ENCODE measurements at places on chromosomes 5 and 9.

- no peak for DNase-seq
These were observed 15.0 kb downstream of the ABHD17B start for GRCh38 chr9:71895955-71896354.

DNA sequence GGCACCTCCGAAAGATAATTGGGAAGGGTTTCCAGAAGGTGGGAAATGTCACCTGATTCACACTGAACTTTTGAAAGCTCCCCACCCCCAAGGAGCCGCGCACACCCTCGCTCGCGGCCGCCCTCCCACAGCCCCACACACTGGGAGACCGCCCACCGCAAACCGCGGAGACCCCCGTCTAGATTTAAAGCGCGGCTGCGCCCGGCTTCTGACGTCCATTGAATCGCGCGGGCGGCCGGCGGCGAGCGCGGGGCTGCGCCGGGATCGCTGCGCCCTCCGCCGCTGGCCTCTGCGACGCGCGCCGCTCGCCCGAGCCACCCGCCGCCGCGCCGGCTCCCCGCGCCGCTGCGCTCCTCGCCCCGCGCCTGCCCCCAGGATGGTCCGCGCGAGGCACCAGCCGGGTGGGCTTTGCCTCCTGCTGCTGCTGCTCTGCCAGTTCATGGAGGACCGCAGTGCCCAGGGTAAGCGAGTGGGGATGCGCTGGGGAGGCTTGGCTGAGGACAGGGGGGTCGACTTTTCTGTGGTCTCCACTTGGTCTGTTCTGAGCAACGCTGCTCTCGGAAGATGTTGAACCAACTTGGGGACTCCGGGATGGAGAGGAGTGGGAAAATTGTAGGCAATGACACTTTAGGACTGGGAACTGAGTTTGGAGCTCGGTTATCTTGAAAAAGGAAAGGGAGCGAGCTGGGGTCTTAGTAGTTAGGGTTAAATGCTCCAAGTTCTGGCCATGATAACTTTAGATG, at the start of gene FST:
Gene FST (plus strand): TSS at position 214 of the 743 bp plus-strand sequence. CDS start 163 bp downstream, at position 377.
- DNase-seq = no peak

- DNase-seq = no peak
These were observed 17.6 kb upstream of the LCP2 start for GRCh38 chr5:170315154-170315553.

DNA sequence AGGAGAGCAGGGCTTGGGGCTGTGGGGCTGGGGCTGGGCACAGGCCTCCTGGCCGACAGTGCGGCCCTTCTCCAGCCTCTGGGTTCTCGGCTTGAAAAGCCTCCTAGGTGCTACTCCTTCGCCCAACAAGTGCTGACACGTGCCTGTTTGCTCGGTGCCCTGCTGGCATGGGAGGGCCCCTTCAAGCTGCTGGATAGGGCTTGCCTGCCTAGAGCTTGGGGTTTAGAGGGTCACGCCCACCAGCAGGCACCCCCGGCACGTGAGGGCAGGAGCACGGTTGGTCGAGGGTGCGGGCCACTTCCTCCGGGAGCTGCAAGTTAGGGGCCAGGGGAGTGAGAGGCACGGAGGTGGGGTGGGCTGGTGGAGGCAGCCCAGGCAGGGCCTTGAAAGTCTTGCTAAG, 106.2 kb downstream of the RXRA start:
- DNase-seq = no peak

- no peak for DNase-seq
These were observed 14.3 kb downstream of the AUH start for GRCh38 chr9:91347377-91347776.

DNA sequence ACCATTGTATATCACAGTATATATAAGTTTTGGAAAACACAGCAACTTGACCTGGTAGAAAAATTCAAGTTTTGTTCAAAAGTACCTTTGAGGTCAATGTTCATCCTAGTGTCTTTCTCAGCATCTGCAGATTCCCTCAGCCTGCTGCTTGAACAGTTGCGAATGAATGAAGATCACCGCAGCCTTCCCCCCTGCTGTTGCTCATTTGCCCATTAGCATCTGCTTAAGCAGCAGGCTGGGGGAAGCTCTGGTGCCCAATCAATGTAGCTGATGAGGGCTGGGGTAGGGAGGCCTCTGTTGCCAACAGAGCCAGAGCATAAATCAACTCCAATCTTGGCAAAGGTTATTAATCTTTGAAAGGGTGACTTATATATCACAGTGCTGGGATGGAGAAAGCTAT, 586.5 kb upstream of the PTPRD start:
- DNase-seq = no peak

DNA sequence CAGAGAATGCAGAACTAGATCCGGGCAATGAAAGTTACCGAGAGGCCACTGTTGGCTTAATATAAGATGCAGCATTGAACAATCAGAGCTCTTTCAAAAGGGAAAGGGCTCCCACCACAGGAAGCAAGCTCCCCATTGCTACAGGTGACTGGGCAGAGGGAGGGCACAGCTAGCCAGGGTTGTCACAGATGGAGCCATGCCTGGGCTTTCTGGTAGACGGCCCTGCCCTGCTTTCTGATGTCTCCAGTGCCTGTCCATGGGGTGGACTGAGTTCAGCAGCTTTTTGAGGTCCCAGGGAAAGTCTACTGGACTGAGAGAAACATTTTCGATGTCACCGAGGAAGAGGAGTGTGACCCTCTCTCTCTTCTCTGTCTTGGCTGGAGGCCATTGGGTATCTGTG, 14.1 kb downstream of the RGS3 start:
- no peak for DNase-seq

GRCh38 chr5:77218263-77218662, 7.8 kb downstream of the PDE8B start:
- DNase-seq = no peak

- no peak for DNase-seq
These were observed 1.3 kb downstream of the FGF1 start for GRCh38 chr5:142684508-142685041.

DNA sequence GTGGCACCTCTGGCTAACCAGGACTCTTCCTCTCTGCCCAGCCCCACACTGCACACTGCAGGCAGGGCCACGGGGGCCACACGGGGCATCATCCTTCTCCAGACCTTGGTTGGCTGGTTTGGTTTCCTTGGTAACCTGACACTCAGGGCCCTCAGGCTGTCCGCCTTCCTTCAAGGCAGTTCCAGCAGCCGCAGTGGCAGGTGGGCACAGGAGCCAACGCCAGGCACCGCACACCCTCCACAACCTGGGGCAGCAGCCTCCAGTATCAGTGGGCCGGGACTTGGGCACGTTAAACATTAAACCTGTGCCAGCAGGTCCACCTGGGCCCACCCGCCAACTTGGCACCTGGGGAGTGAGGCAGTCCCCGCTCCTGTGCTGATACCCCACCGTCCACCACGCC, 1.9 kb downstream of the NPDC1 start:
- DNase-seq = no peak

GRCh38 chr9:111131211-111131610, 92.9 kb upstream of the LPAR1 start:
- no peak for DNase-seq

DNA sequence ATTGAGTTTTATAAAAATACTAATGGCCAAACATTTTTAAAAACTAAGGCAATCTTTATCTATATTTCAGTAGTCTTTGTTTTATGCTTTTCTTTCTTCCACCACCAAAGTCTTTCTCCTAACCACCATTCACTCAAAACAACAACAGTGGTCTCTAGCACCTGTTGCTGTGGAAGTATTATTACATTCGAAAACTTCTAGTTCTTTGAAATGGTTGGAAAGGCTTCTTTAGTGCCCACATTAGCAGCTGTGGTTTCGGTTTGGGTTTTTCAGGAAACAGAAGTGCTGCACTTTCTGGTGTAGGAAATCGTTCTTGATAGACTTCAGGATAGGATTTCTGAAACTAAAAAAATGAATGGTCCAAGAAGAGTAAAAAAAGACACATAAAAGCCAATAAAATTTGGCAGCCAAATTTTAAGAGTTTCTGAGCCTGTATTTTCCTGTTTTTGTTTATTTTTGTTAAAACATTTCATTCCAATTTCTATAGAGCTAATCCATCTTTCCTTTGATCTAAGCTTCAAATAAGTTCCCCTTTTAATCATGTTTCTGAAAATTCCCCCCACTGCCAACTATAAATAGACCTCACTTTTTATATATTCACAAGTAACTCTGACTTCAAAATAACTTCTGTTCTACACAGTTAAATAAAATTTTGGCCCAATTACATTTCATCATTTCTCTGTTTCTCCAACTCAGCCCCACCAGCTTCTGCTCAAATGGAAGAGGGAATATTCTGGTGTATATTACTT, 102.2 kb downstream of the DEPDC1B start:
- no peak for DNase-seq

DNA sequence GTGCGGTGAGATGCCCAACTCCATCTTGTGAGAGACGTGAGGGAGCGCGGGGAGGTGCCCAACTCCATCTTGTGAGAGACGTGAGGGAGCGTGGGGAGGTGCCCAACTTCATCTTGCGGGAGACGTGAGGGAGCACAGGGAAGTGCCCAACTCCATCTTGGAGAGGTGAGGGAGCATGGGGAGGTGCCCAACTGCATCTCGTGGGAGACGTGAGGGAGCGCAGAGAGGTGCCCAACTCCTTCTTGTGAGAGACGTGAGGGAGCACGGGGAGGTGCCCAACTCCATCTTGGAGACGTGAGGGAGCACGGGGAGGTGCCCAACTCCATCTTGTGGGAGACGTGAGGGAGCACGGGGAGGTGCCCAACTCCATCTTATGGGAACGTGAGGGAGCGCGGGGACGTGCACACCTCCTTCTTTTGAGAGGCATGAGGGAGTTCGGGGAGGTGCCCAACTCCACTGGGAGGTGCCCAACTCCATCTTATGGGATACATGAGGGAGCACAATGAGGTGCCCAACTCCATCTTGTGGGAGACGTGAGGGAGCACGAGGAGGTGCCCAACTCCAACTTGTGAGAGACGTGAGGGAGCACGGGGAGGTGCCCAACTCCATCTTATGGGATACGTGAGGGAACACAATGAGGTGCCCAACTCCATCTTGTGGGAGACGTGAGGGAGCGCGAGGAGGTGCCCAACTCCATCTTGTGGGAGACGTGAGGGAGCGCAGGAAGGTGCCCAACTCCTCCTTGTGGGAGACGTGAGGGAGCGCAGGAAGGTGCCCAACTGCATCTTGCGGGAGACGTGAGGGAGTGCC, 235.4 kb downstream of the CACNA1B start:
- no peak for DNase-seq

- no peak for DNase-seq
These were observed 13.1 kb upstream of the DNAJB5 start for GRCh38 chr9:34976441-34976840.

DNA sequence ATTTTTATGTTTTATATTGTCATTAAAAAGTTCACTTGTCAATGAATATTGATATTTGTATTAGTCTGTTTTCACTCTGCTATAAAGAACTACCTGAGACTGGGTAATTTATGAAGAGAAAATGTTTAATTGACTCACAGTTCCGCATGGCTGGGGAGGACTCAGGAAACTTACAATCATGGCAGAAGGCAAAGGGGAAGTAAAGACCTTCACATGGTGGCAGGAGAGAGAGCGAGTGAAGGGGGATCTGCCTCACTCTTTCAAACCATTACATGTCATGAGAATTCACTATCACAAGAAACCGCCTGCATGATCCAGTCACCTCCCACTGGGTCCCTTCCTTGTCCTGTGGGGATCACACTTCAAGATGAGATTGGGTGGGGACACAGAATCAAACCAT, 27.4 kb downstream of the SRD5A1 start:
- no peak for DNase-seq

GRCh38 chr5:32597041-32597629, 11.8 kb downstream of the SUB1 start:
- no peak for DNase-seq

GRCh38 chr5:27191786-27192510, 153.6 kb upstream of the CDH9 start:
- DNase-seq = no peak

GRCh38 chr5:113574417-113574816, 60.9 kb downstream of the YTHDC2 start:
- no peak for DNase-seq

- DNase-seq = no peak
These were observed 4.5 kb downstream of the CCDC180 start for GRCh38 chr9:97311798-97312500.

DNA sequence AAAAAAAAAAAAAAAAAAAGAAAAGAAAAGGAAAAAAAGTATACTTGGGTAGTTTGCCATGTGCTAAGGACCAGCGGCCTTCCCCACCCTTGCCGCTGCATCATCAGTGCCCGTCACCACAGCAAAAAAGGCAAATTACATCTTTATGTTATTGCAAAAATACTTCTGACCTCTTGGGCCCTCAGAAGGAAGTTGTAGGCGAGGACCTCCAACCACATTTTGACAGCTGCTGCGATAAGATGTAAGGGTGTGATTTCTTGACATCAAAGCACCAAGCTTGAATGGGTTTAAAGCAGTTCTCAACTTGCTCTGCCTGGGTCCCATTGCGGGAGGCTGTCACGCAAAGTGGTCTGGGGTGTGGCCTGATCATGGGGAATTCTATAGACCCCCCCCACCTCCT, 39.2 kb downstream of the DMRT1 start:
- no peak for DNase-seq

DNA sequence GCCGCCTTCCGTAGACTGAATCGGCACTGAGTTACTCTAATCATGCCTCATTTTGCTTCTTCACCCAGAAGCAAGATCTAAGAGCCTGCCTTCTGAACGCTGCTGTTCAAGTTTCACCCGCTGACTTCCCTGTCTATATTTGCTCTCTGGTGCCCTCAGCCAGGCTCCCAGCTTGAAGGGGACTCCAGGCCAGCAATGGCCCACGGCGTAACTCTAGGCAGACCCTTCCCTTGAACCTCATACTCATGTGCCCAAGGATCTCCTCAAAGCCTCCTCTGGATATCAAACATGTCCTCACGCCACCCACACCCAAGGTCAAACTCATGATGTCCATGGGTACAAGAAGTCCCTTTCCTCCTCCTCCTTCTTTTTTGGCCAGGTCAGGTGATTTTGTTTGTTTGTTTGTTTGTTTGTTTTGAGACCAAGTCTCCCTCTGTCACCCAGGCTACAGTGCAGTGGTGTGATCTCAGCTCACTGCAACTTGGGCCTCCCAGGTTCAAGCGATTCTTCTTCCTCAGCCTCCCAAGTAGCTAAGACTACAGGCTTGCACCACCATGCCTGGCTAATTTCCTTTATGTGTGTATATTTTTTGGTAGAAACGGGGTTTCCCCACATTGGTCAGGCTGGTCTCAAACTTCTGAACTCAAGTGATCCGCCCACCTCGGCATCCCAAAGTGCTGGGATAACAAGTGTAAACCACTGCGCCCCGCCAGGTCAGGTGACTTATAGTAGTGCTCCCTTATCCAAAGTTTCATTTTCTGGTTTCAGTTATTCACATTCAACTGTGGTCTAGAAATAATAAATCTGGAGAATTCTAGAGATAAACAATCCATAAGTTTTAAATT, 239.0 kb downstream of the SYK start:
- DNase-seq = no peak

DNA sequence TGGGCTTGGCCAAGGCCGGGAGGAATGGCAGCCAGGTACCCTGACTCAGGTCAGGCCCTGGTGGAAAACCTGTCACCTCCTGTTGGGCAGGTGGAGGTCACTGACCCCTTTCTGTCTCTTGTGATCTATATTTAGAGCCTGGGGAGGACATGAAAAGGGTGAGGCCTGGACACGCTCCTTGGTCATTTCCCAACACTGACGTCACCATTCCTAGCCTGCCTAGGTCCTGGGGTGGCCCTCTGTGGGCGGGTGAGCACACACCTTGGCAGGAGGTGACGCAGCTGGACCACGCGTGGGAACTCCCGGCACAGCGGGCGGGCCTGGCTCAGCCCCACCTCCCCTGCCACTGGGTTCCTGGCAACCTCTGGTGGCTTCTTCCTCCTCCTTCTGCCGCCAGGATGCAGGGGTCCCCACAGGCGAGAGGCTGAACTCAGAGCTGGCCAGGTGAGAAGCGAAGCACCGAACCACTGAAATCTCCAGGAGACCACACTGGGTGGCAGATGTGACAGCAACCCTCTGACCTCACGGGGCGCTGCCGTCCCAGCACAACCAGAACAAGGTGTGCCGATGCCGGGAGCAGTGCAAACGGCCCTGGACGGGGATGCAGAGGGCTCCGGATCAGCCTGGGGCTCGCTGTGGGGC, 6.4 kb upstream of the RALGDS start:
- peak; percentile 38 for DNase-seq
